ENCODE measurements at places on chromosomes 1 and 21.

GRCh38 chr21:16193496-16194094 lies 463.8 kb downstream of the USP25 start:
- no peak for DNase-seq

- no peak for DNase-seq
Observed at GRCh38 chr21:26815197-26815596, 30.0 kb downstream of the ADAMTS1 start.

DNA sequence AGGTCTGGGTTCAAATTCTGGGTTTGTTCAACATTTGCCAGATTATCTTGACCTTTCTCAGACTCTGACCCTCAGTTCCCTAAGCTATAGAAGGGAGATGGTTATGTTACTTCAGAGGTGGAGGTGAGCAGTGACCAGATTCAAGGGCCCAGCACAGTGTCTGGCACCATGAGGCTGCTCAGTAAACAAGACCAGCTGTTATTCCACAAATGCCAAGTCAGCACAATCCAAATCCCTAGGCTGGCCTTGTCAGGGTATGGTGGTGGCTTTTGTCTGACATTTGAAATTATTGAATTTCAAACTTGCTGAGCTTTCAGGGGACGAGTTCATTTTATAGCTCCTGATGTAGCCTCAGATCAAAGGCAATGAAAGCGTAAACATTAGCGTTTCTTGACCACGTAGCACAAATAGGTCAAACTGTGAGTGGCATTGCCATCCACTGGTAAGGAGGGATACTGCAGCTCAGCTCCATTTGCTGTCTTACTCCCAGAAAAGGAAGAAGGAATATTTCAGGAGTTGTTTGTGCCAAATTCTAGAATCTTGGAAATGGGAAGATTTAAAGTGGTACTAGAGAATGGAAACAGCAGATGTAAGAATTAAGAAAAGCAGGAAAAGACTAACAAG lies 94.3 kb upstream of the EDN2 start:
- no peak for DNase-seq

- no peak for DNase-seq
Observed at GRCh38 chr21:42624095-42624790, 29.2 kb upstream of the PDE9A start.

DNA sequence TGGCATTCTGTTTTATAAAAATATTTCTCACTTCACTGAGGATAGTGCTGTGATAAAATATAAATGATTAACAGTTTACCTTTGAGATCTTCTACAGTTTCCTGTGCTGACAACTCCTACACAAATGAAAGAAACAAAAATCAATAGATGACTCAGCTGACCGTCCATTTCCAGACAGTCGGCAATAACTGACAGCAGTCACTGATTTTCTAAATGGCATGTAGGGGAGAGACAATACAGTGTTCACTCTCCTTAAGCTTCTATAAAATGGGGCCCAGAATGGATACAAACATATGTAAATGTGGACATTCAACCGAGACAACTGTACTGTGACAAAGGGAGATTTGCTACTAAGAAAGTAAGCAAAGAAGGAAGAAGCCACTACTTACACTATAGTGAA lies 34.3 kb downstream of the PCNX2 start:
- no peak for DNase-seq

- DNase-seq = no peak
Observed at GRCh38 chr1:226046240-226046639, 16.3 kb upstream of the H3-3A start.

DNA sequence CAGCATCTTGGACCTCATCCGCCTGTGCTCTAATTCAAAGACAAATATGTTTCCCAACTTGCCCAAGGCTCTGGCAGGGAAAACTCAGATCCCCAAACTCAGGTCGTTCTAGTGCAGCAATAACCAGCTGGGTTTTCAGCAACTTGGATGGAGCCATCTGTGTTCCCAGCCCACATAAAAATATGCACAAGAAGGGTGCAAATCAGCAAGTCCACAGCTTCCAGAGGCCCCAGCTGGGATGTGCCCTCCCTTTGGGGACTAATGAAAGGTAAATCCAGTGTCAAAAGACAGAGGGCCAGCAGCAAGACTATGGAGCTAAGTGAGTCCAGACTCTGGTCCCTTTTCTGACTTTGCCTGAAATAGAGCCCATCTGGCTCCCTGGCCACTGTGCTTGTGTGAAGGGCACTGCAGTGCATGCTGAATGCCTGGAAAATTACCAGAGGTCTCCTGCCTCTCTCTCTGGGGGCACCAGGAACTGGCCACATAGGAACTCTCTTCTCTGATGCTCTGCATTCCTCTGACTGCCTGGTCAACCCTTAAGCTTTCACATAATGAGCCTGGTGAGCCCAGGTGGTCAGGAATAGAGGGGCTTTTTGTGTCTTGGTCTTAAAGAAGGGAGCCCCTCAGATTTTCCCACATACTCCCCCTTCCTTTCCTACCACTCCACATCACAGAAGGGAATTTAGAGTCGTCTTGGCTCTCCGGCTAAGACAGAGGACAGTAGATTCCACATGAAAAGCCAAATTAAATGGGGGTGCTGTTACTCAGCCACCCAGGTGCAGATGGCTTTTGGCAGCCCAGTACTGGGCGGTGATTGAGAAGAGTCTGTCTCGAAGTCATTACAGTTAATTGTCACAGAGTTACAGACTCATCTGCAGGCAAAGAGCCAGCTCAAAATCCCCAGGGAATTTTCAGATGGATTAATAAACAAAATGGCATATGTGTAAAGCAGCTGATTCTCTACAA lies 88.1 kb upstream of the C1orf21 start:
- DNase-seq = no peak

DNA sequence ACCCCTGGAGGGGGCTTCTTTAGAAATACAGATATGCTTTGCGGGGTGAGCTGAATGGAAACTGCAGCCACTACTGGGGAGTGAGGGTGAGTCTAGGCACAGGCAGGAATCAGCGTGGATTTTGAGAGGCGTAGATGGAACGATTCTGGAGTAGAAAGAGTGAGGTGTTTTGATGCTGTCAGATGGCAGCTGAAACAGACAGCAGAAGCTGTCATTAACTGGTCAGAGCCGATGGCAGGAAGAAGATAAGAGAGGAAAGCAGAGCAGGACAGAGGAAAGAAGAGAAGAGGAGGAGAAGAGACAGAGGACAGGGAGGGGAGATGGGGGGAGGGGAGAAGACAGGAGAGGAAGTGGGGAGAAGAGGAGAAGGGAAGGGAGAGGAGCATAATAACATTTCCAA lies 138.5 kb downstream of the LRIG2 start:
- no peak for DNase-seq

Data from femur (tissue), 1 donor.